ENCODE measurements at places on chromosomes 2 and 18.
A peak's percentile ranks its signal among the peaks of the same experiment; 100 is the strongest.

DNA sequence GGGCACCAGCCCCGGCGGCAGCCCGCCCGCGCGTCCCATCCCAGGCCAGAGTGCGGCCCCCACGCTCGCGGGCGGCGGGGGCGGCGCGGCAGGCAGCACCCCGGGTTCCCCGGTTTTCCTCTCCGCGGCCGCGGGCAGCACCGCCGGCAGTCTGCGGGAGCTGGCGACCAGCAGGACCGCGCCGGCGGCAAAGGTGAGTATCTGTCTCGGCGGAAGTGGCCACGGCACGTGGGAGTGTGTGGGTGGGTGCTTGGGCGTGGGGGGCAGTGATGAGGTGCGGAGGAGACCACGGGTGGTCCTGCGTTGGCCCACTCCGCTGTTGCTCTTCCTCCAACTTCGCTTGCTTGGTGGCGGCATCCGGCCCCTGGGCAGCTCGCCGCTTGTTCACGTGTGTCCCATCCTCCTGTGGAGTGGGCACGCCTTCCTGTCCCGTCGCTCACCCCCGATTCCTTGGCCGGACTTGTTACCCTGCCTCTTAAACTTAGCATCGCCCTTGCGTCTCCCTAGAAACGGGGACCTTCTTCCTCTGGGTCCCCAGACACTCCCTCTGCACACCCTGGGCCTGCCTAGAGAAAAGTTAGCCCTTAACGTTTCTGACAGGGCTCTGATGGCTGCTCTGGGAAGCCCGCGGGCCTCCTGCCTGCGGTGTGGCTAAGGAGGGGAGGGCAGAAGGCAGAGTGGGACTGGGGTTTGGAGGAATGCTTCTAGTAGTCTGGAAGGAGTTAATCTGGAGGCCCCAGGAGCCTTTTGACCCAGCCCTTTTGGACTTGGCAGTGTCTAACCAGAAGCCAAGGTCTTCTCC, 1.1 kb downstream of the SH3RF3 start:
- DNase-seq, result no peak

DNA sequence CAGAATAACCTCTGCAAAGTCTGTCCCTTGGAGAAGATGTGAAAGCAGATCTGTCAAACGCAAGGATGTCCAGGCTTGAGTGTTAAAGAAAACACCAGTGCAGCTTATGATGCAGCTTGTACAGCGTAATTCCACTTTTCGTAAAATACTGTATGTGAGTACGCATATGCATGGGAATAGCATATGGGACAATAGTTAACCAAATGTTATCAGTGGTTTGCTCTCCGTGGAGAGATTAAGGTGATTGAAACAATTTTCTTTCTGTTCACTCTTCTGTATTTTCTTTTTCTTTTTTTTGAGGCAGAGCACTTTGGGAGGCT, 27.2 kb downstream of the ATOH8 start:
- no peak for DNase-seq

- DNase-seq, result no peak
These were observed 2.7 kb downstream of the CDCA7 start for GRCh38 chr2:173357346-173357745.

GRCh38 chr2:8714283-8714682, 32.4 kb downstream of the ID2 start:
- no peak for DNase-seq

DNA sequence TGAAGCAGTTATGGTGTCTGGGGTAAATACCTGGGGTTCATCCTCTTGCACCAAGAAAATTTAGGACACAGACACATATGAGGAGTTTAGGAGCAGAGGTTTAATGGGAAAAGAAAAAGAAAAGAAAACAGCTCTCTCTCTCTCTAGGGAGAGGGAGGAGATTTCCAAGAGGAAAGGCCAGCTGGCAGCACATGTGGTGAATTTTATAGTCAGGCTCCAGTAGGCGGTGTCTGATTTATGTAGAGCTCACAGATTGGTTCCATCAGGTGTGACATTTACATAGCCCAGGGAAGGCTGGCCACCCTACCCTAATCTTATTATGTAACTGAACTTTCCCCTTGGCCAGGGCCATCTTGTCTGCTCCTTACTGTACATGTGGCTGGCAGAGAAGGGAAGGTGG, 297.5 kb upstream of the RGPD4 start:
- peak; percentile 77 for DNase-seq

DNA sequence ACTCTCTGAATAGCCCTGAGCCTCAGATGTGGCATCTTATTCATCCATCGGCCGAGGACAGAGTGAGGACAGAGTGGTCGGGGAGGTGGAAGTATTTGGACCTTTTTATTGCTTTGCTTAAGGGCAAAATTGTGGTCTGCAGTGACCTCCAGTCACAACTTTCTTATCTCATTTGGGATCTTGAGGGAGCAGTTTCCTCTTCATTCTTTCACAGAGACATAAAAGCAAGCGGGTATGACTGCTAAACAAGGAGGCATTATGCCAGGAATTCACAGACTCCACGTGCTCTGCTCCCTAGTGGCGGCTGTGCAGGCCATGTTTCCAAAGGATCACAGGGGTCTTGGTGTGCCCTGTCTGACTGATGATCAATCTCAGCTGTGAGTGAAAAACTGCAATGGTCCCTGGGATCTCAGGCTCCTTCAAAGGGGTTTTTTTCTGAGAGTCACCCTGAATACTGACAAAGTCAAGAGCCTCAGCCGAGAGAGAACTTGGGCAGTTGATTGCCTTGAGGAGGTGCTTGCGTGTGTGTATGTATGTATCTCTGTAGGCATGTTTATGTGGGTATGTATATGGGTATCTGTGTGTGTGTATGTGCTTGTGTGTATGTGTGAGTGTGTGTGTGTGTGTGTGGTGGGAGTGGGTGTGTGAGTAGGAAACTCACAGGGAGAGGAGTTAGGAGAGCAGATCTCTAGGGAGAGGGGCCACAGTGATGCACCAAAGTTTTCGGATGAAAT, 47.7 kb downstream of the RAPGEF4 start:
- peak; percentile 73 for DNase-seq

- DNase-seq, result peak; percentile 69
These were observed 75.3 kb downstream of the HNRNPLL start for GRCh38 chr2:38527338-38528007.

- DNase-seq, result no peak
These were observed 18.5 kb upstream of the STEAP3 start for GRCh38 chr2:119205001-119205706.

- no peak for DNase-seq
These were observed 204.2 kb downstream of the L3MBTL4 start for GRCh38 chr18:6210349-6211173.

DNA sequence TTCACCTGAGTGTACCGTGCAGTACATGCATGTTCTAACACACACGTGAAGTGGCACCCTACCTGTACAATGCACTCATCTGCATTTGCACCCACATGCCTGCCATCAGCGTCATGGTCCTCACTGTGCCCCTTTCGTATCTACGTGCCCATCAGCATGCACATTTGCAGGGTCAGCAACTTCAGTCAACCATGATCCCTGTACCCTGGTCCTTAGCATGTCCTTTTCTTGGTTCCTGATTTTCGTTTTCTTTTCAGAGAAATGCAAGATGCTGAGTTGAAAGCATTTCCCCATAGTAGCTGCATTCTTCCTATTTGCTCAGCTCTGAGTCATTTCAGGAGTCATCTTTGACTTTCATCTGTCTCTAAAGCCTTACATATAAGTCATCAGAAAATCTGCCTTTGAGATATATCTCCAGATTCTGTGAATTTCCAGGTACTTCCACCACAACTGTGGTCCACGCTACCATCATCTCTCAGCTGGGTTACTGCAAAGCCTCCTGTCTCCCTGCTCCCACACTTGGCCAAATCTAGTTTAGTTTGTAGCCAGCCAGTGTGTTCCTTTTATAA, 14.7 kb upstream of the PUM2 start:
- no peak for DNase-seq

DNA sequence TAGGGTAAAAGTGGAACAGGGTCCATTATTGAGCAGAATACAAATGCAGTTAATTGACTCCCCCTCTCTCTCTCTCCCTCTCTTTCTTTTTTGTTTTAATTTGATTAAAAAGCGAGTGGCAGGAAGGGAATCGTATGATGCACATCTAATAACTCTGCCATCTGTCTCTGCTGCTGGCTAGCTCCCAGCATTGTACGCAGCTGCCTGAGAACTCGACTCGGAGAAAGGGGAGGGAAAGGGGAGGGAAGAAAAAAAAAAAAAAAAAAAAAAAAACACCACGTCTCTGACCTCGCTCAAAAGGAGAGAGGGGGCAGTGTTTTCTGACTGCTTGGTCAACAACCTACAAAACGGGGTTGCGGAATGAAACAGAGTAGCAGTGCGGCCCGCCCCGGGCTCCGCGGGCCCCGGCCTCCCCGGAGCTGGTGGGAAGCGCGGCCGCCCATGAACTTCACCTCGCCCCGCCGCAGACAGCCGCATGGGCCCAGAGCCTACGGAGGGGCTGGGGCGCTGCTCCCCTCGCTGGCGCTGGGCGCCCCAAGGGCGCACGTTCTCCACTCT, 265.7 kb downstream of the TCF4 start:
- DNase-seq, result peak; percentile 88

DNA sequence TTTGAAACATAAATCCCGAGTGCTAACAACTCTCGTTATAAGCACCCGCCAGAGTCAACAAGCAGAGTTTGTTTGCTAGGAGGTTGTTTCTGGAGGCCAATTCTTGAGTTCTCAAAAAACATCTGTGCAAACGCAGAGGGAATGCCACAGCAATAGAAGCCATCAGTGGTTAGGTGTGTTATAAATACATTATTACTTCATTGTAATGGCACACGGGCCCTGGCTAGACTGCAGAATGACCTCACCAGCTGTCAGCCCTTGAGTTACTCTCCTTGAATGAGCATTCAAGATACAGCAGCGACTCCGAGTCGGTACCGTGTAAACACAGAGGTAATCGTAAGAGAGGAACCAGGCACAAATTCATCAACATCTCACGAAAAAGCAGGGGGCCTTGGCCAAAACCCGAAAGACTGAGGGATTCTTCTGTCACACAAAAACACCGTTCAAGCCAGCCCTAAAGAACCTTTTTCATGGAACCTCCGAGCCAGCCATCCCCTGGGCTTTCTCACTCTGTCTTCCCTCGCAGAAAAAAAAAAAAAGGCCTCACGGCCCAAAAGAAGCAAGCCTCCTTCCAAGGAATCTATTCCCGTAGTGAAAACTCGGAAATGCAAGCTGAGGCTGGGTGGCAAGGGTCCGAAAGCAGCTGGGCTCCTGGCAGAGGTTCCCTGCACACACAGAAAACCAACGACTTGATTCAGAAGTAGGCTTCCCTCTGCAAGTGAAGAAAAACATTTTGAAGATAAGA, 133.7 kb upstream of the MEIS1 start:
- peak; percentile 44 for DNase-seq

- no peak for DNase-seq
These were observed 78.9 kb downstream of the TRIM43 start for GRCh38 chr2:95670686-95671085.

DNA sequence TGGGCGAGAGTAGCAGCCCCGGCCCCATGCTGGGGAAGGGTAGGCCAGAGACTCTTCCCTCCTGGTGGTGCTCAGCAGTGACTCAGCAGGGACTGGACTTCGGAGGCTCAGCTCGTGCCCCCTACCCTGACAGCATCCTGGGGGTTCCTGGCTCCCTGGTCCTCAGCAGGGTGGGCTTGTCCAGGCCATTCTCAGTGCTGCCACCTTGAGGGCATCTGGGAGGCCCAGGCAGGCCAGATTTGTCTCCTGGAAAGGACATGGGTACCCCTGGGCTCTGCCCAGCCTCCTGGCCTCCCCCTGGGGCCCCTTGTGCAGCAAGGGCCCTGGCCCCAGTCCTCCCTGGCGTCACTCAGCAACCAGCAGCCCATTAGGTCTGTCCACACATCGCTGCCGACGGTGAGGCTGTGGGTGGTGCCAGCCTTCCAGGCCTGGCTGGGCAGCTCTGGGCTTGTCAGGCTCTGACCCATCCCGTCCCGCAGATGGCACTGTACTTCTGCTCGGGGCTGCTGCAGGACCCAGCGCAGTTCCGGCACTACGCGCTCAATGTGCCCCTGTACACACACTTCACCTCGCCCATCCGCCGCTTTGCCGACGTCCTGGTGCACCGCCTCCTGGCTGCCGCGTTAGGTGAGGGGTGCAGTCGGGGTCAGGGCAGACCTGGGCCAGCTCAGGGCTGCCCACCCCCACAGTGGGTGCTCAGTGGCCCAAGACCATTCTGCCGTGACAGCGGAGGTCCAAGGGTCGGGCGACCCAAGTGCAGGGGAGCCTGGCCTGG, 45.0 kb upstream of the ALPP start:
- peak; percentile 41 for DNase-seq

GRCh38 chr2:233089851-233090250, 29.7 kb downstream of the INPP5D start:
- no peak for DNase-seq

- DNase-seq, result no peak
These were observed 506.1 kb downstream of the PTPRM start for GRCh38 chr18:8073167-8073566.

- no peak for DNase-seq
These were observed 137.7 kb downstream of the ABCA12 start for GRCh38 chr2:215000721-215001120.

- DNase-seq, result peak; percentile 47
These were observed 102.7 kb downstream of the CSRNP3 start for GRCh38 chr2:165572151-165572550.

DNA sequence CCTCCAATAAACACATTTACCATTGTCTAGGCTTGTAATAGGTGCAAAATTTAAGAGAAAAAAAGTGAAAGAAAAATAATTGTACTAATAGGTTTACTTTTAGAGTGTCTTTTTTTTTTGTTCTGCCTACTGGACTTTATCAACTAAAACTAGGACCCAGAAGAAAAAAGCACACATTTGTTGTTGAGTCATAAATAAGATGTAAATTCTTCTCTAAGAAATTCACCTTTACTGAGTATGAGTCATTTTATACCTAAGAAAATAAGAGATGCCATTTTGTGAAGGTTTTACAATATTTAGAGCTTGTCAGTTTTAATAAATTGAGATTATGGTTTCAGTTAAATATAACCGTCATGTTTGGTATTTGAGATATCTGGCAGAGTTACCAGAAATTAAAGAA, 19.2 kb downstream of the FARP2 start:
- DNase-seq, result no peak

Data from SJCRH30 (cell line).